A549 treated with CORT108297 at 1 μM for 4 hours (cell line): ENCODE measurements at places on chromosomes 7 and 10. TPM values are rescaled to one million over a fixed set of nuclear protein-coding genes. Genes with fewer than 3 reads are reported as not detected.

The GPR22 gene
- not detected in 5 replicates for total RNA-seq

The ACTR3C gene
- 0.17 TPM in 1 of 5 replicates, not detected in the others for total RNA-seq

The STAM gene
- 24.4 to 32.2 TPM (median 26.7 TPM) in 5 replicates for total RNA-seq

The RAB19 gene
- total RNA-seq = not detected in 5 replicates

The SRRM3 gene
- 6.3 to 10.0 TPM (median 8.5 TPM) in 5 replicates for total RNA-seq

The ZNF727 gene
- not detected in 5 replicates for total RNA-seq

The NCF1 gene
- 0.09 to 0.13 TPM (median 0.11 TPM) in 4 of 5 replicates, not detected in the other for total RNA-seq

The SLC16A12 gene
- total RNA-seq = 0.05 to 0.16 TPM (median 0.05 TPM) in 5 replicates

The CYP26C1 gene
- total RNA-seq = 0.02 TPM in 1 of 5 replicates, not detected in the others

The ATP6V0E2 gene
- total RNA-seq = 46.9 to 68.8 TPM (median 61.9 TPM) in 5 replicates

The SEC23IP gene
- 43.2 to 53.6 TPM (median 48.5 TPM) in 5 replicates for total RNA-seq

The PHKG1 gene
- 0.31 to 0.83 TPM (median 0.65 TPM) in 5 replicates for total RNA-seq

The NOM1 gene
- 18.7 to 21.5 TPM (median 19.7 TPM) in 5 replicates for total RNA-seq

The H2AZ2 gene
- 205 to 269 TPM (median 258 TPM) in 5 replicates for total RNA-seq

The PLPP4 gene
- total RNA-seq = 0.05 to 0.08 TPM in 2 of 5 replicates, not detected in the others

The NME8 gene
- total RNA-seq = not detected in 5 replicates

The CDNF gene
- 0.85 to 1.3 TPM (median 1.1 TPM) in 5 replicates for total RNA-seq

The OR2A7 gene
- not detected in 5 replicates for total RNA-seq

The CRHR2 gene
- not detected in 5 replicates for total RNA-seq

The CFAP46 gene
- 1.0 to 1.9 TPM (median 1.5 TPM) in 5 replicates for total RNA-seq

The AGMO gene
- 0.57 to 1.1 TPM (median 0.75 TPM) in 5 replicates for total RNA-seq

The RPA3 gene
- total RNA-seq = 96.6 to 105 TPM (median 98.9 TPM) in 5 replicates

The MACC1 gene
- not detected in 5 replicates for total RNA-seq

The PRPS1L1 gene
- total RNA-seq = not detected in 5 replicates

The CNTNAP2 gene
- 0.01 TPM in 2 of 5 replicates, not detected in the others for total RNA-seq

The PLAC9 gene
- total RNA-seq = 0.15 TPM in 1 of 5 replicates, not detected in the others

The GARIN1A gene
- total RNA-seq = 0.33 to 0.70 TPM (median 0.45 TPM) in 5 replicates

The ST8SIA6 gene
- total RNA-seq = 0.03 to 0.08 TPM (median 0.04 TPM) in 3 of 5 replicates, not detected in the others

The GJC3 gene
- 0.09 to 0.22 TPM (median 0.10 TPM) in 3 of 5 replicates, not detected in the others for total RNA-seq

The DLX6 gene
- total RNA-seq = 0.12 TPM in 1 of 5 replicates, not detected in the others

The IDI2 gene
- 0.06 TPM in 1 of 5 replicates, not detected in the others for total RNA-seq

The PNLIP gene
- not detected in 5 replicates for total RNA-seq

The UNC5B gene
- 0.66 to 0.88 TPM (median 0.76 TPM) in 5 replicates for total RNA-seq

The C10orf53 gene
- total RNA-seq = not detected in 5 replicates

The RASA4 gene
- 1.7 to 2.4 TPM (median 2.2 TPM) in 5 replicates for total RNA-seq

The GATA3 gene
- total RNA-seq = 4.5 to 6.0 TPM (median 5.5 TPM) in 5 replicates

The KCP gene
- 0.14 to 0.25 TPM (median 0.22 TPM) in 5 replicates for total RNA-seq

The CUX1 gene
- total RNA-seq = 39.5 to 48.9 TPM (median 46.8 TPM) in 5 replicates
